ENCODE measurements at places on chromosomes 12 and 14.
A peak's percentile ranks its signal among the peaks of the same experiment; 100 is the strongest.

DNA sequence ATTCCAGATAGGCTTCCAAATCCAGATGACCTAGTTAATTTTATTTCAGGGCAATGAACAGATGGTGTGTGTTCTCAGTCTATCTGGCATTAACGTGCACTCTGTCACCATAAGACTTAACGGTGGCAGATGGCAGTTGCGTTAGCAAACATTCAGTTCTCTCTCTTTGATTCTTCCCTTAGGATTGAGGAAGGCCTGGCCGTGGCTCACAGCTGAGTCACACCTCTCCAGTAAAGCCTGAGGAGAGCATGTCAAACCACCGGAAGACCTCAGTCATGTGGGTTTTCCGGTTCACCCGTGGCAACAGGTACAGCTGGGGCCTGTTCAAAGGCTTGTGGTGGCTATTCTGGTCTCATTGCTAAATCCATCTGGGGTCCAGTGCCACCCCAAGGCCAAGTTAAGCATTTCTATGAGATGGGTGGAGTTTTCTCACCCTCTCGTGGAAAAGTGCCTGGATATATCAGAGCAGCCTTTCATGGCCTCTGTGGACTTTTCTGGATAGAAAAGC lies 545.1 kb upstream of the ATP2B1 start:
- DNase-seq = peak; percentile 92

DNA sequence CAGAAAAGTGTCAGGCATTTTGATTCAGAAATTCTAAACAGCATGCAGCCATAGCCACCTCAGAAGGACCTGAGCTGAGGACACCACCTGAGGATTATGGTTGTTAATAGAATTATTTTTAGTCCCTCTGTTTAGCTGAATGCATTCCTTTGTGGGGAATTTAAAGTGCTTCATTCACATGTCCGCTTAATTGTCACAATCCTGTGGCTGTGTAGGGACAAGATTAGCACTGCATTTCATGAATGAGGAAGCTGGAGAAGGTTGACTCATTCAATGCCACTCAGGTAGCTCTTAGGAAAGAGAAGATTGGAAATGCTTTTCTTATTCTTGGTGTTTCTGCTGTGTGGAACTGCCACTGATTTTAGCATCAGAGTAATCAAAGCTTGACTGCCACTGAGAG lies 42.0 kb upstream of the KRR1 start:
- no peak for DNase-seq

GRCh38 chr12:65825507-65826352 lies 1.4 kb downstream of the HMGA2 start:
- DNase-seq = peak; percentile 33

DNA sequence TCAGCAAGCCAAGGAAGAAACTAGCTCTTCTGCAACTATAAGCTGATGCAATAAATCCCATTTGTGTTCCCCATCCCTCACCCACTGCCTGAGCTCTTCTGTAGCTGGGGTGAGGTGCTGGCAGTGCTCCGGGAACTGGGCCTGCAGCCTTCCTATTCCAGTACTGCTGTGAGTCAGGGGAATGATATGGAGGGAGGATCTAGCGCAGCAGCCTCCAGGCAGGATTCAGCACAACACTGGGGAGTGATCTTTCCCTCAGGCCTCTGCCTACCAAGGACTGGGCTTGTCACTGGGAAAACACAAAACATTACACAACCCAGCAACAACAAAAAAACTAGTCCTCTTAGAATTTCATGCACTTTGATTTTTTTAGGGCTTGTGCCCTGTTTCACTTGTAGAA lies 58.7 kb downstream of the ST8SIA1 start:
- peak; percentile 99 for DNase-seq

GRCh38 chr14:96189281-96189711 lies 15.3 kb upstream of the BDKRB2 start:
- peak; percentile 63 for DNase-seq

- no peak for DNase-seq
Observed at GRCh38 chr12:3130057-3130830, 53.1 kb downstream of the TSPAN9 start.

DNA sequence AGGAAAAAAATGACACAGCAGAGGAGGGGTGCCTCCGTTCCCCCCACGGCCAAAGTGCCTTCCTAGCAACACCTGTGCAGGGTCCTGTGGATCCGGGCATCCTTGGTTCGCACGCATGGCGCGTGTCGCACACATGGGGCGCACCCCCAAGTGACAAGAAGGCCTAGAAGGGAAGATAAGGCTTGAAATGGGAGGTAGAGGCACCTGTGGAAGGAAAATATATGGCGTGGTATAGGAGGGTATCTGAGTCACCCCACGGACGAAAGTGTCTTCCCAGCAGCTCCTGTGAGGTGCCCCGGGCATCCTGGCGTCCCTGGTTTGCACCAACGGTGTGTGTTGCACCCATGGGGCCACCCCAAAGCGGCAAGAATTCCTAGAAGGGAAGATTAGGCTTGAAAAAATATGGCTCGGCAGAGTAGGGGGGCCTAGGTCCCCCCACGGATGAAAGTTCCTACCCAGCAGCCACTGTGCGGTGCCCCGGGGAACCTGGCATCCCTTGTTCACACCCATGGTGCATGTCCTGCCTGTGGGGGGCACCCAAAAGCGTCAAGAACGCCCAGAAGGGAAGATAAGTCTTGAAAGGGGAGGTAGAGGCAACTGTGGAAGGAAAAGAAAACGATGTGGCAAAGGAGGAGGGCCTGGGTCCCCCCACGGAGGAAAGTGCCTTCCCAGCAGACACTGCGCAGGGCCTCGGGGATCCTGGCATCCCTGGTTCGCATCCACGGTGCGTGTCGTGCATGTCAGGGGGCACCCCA lies 280.0 kb downstream of the ALG10 start:
- no peak for DNase-seq

DNA sequence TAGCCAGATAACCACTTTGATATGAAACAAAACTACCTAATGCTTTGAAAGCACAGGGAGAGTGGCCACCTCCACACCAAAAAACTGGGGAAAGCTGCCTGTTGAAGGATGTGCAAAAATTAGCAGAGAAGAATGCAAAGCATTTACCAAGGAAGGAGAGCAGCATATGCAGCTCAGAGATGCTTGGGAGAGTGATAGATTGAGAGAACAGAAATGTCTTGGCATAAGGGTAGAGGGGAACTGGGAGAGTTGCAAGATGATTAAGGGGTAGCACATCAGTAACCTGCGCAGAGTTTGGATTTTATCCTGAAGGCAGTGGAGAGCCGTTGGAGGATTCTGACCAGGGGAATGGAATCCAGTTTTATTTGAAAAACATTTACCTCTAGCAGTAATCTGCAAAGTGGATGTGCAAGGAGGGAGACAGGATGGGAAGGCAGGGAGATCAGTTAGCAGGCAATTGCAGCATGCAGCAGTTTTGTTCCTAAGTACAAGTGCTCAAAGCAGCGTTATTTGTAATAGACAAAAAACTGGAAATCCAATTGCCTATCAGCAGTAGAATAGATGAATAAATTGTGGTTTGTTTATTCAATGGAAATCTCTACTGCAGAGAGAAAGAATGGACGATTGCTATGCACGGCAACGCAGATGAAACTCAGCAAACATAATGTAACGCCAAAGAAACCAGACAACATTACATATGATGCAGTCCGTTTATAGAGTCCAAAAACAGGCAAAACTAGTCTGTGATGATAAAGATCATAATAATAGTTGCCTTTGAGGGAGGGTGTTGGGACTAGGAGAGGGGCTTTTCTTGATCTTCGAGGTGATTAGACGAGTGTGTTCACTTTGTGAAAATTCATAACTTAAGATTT lies 81.5 kb downstream of the BHLHE41 start:
- no peak for DNase-seq

DNA sequence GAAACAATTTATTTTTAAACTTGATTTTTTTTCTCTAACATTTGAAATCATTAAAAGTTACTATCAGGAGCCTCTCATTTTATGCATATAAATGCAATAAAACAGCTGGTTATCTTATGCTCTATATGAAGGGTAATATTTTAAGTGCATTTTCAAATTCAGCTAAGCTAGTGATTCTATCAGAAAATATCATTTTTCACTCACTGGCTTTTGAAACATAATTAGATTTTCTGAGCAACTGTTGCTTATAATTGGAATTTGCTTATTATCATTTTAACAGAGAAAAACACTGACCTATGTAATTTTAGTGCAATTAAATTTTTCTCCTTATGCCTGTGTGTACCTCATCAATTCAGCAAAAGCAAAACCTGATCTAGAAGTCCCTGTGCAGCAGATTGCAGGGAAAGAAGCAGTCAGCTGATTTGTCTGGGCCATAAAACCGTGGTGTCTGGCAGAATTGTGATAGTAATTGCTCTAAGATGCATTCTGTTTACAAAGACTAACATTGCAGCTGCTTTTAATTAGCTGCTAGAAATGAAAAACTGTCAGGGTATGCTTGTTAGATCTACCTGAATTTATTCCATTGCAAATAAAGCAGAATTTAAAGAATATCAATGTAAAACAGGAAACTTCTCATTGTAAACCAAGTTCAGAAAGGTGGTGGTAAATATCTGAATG lies 75.0 kb downstream of the BICD1 start:
- DNase-seq = no peak

- no peak for DNase-seq
Observed at GRCh38 chr14:68564826-68565759, 227.8 kb downstream of the ZFP36L1 start.

DNA sequence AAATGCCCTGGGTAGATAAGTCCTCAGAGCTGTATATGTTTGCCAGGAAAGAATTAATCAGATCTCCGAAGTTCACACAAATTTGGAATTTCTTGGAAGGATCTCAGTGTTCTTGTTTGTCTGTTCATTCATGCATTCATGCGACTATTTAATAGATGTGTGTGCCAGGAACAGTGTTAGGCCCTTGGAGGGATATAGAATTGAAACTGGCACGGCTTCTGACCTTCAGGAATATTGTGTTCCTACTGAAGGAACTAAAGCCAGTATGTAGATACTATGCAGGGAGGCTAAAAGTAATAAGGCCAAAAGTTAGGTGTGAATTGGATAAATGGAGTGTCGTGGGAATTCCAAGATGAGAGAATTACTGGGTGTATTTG lies 166.0 kb upstream of the NOS1 start:
- no peak for DNase-seq

- no peak for DNase-seq
Observed at GRCh38 chr12:12290206-12290605, 23.4 kb upstream of the LRP6 start.

DNA sequence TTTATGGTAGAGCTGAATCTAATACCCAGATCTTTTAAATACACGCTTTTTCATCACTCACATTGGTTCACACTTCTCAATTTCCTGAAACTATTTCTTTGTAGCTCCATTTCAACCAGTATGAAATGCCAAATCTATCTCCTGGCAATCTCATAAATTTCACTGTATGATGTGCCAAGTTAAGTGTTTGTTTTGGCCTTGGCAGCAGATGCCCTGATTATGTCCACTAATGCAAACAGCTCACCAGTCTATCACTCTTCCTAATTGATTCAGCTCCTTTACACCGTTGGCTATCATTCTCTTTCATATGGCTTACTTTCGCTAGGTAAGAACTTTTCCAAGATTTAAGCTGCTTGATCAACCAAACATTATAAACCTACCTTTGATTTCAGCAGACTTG lies 58.6 kb downstream of the ZFC3H1 start:
- no peak for DNase-seq

GRCh38 chr12:65300679-65301349 lies 22.3 kb downstream of the MSRB3 start:
- DNase-seq = peak; percentile 50

All from EL (cell line).